Cardiac fibroblast (primary cell): ENCODE measurements at places on chromosomes 2 and 18.

DNA sequence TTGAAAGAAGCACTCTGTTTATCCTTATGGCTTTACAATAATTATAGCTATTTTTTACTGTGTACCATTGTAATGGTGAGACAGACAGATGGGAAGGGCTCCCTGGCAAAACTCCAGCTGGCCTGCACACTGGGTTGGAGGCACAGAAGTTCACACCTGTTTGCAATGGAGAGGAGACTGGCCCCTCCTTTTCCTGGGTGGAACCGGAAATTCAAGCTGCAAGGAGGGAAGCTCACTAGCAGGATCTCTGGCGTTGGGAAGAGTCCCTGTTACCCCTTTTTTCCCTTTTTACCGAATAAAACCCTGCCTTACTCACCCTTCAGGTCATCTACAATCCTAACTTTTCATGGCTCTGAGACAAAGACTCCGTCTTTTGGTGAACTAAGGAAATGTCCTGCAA, 100.3 kb upstream of the TFPI start:
- DNase-seq = no peak

- DNase-seq = no peak
These were observed 289.9 kb downstream of the ZEB2 start for GRCh38 chr2:144230033-144230432.

GRCh38 chr2:64615192-64615763, 38.4 kb downstream of the SERTAD2 start:
- DNase-seq = no peak

DNA sequence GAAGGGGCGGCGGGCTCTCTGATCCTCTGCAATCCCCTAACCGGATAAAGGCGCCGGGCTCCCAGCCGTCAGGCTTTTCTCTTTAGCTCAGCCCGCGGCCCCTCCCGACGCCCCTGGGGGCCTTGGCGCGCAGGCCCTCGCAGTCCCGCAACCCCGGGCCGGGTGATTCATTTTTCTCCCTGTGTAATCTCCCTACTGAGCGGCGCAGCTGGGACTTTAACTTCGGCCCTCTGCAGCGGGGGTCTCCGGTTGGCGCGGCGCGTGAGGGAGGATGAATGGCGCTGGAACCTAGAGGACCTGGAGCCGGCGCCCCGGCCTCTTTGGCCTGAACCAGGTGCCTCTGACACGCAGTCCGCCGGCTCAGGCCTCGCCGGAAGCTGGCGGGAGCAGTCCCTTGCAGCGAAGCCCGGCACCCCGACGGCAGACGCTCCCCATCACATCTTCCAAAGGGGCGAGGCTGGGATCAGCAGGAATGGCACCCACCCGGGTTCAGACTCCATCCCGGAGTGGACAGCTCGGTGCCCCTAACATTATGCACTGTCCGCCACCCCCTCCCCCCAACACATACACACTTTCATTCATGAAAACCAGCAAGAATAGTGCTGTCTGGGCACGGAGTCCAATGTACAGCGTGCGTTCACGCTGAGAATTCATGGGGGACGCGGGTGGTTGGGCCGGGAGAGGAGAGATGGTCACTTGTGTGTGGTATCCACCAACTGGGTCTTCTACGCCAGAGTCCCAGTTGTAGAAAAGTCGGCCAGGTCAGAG, 1.2 kb downstream of the CNGA3 start:
- DNase-seq = no peak
